ENCODE measurements at places on chromosomes 11 and 22.
A peak's percentile ranks its signal among the peaks of the same experiment; 100 is the strongest.

- H3K4me1 ChIP-seq, result no peaks in the 10 kb centered on the region
- H3K4me3 ChIP-seq, result no peak overlapping the region
- DNase-seq, result no peak
- no peaks in the 10 kb centered on the region for H3K27me3 ChIP-seq
- no peak overlapping the region for H3K27ac ChIP-seq
These were observed 13.8 kb upstream of the PVALB start for GRCh38 chr22:36830601-36831000.

DNA sequence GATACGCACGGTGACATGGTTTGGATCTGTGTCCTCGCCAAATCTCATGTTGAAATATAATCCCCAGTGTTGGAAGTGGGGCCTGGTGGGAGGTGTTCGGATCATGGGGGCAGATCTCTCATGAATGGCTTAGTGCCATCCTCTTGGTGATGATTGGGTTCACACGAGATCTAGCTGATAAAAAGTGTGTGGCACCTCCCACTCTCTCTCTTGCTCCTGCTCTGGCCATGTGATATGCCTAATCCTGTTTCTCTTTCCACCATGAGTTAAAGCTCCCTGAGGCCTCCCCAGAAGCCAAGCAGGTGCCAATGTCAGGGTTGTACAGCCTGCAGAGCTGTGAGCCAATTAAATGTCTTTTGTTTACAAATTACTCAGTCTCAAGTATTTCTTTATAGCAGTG, 303.1 kb upstream of the PLET1 start:
- no peak for DNase-seq
- H3K36me3 ChIP-seq, result no peaks in the 10 kb centered on the region
- H3K4me3 ChIP-seq, result no peak overlapping the region
- H3K27ac ChIP-seq, result no peak overlapping the region
- H3K27me3 ChIP-seq, result no peaks in the 10 kb centered on the region

DNA sequence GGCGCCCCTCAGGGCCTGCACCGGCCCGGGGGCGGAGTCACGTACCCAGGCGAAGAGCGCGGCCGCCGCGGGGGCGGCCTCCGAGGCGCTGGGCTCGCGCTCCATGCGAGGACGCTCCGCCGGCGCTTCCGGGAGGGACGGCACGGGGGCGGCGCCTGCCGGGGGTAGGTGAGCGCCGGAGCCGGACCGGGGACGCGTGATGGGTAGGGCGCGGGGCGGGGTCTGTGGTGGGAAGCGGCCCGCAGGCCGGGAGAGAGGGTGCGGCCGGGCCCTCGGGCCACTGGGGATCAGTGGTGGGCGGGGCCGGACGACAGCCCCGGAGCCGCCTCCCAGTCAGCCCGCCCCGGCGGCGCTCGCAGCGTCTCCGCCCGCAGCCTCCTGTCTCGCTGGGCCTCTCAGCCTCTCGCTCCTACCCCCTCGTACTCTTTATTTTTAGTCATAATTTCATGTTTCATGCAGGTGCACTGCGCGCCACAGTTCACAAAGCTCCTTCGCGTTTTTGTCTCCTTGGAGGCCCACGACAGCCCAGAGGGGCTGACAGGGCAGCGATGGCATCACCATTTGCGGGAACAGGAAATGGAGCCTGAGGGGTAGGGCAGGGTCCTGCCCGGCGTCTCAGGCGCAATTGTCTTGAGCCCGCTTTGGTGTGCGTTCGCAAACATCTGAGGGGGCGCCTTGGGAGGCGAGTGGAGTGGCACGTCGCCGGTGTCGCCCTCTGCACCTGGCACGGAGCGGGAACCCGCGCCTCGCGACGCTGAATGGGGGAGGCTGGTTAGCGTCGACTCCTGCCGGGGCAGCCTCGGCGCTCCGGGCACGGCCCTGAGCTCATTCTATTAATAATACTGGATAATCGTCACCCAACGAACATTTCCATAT, at the start of gene SERGEF:
Gene SERGEF (minus strand): TSS at position 142 of the 876 bp plus-strand sequence. CDS start 37 bp downstream, at position 105.
- H3K4me3 ChIP-seq, result peak within 1 kb of the TSS; percentile 83
- no peaks in the 10 kb centered on the region for H3K27me3 ChIP-seq
- H3K4me1 ChIP-seq, result peaks cover 5% of the 10 kb centered on the region
- no peaks in the 10 kb centered on the region for H3K36me3 ChIP-seq

GRCh38 chr11:83349296-83349695, 63.1 kb upstream of the CCDC90B start:
- H3K27me3 ChIP-seq, result no peaks in the 10 kb centered on the region
- DNase-seq, result no peak
- no peaks in the 10 kb centered on the region for H3K4me1 ChIP-seq
- H3K27ac ChIP-seq, result no peak overlapping the region

DNA sequence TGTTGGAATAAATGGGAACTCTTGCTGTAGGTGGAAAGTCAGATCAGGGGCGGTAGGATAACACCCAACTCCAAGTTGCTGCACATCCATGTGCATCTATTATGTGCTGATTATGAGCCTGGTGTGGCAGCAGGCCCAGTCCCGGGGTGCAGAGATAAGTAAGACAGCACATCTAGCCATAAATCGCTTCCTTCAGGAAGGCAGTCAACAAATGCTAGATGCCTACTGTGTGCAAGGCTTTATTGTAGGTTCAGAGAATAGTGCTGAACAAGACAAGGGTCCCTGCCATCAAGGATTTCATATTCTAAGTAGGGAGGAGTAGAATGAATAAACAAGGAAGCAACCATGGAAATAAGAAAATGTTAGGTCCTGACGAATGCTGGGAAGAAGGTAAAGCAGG, 110.2 kb downstream of the PKNOX2 start:
- H3K27ac ChIP-seq, result no peak overlapping the region
- no peak for DNase-seq
- H3K36me3 ChIP-seq, result no peaks in the 10 kb centered on the region
- H3K4me1 ChIP-seq, result no peaks in the 10 kb centered on the region
- H3K4me3 ChIP-seq, result no peak overlapping the region

- H3K4me3 ChIP-seq, result peak overlapping the region; percentile 58
- H3K27me3 ChIP-seq, result peaks cover 14% of the 10 kb centered on the region
- DNase-seq, result no peak
- H3K27ac ChIP-seq, result no peak overlapping the region
These were observed 732 bp upstream of the SORL1 start for GRCh38 chr11:121451178-121451985.

GRCh38 chr11:106281455-106282173, 204.2 kb downstream of the AASDHPPT start:
- H3K4me1 ChIP-seq, result no peaks in the 10 kb centered on the region
- no peak for DNase-seq
- H3K36me3 ChIP-seq, result no peaks in the 10 kb centered on the region

DNA sequence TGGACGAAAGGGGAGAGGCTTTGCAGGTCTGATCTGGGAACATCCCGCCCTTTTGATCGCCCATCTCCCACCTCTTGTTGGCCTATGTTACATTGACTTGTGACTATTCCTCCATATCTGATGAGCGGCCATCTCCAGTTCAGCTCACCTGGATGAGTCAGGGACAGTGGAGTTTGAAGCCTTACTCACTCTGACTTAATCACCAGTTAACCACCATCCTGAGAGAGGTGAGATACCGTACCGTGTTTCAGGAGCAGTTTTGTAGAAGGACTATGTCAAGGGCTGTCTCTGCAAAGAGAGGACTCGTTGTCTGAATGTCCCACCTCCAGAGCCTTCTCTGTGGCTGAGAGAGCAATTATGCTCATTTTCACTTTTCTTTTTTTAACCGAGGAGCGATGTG, 771.7 kb downstream of the NTM start:
- no peak for DNase-seq
- H3K4me1 ChIP-seq, result no peaks in the 10 kb centered on the region
- no peaks in the 10 kb centered on the region for H3K36me3 ChIP-seq
- H3K27ac ChIP-seq, result no peak overlapping the region
- H3K4me3 ChIP-seq, result no peak overlapping the region

DNA sequence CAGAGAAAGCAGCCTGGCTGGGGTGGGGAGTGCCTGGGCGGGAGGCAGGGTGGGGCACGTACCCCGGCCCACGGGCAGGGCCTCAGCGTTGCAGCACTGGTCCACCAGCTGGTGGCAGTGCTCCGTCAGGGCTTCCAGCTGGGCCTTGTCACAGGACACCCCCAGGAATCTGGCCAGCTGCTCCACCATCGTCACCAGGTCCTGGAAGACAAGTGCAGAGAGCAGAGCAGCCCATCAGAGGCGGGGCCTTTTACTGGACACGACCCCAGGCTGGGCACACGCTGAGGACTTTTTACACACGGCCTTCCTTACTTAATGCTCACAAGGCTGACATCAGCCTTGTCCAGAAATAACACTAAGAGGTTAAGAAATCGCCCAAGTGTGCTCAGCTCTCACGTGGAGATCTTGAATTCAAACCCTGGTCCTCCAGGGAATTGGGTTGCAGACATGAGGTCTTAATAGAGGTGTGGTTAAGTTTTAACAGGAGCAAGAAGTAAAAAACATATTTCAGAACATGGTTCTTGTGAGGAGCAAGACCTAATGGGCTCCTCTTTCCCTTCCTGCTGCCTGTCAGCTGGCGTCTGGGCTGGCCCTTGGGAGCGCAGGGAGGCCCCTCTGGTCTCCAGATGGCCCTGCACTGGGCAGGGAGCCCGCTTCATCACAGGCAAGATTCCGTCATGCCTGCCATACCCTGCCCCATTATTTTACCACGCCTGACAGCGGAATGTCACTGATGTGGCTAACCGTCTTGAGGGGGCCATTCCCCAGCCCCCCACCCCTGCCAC, 17.1 kb upstream of the EFCAB6 start:
- H3K27ac ChIP-seq, result no peak overlapping the region
- no peak overlapping the region for H3K4me3 ChIP-seq
- DNase-seq, result no peak
- H3K4me1 ChIP-seq, result no peaks in the 10 kb centered on the region

DNA sequence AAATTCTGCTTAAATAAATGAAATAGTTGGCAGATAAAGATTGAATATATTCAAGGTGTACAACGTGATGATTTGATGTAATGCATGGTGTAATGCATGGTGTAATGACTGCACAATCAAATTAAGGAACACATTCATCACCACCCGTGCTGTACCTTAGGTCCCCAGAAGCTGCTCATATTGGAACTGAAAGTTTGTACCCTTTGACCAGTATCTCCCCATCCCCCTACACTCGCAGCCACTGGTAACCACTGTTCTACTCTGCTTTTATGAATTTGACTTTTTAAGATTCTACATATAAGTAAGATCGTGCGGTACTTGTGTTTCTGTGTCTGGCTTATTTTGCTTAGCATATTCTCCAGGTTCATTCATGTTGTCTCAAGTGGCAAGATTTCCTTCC, 445.8 kb downstream of the OPCML start:
- no peaks in the 10 kb centered on the region for H3K36me3 ChIP-seq
- H3K4me3 ChIP-seq, result no peak overlapping the region
- H3K4me1 ChIP-seq, result no peaks in the 10 kb centered on the region

- H3K36me3 ChIP-seq, result no peaks in the 10 kb centered on the region
- H3K4me3 ChIP-seq, result no peak overlapping the region
- no peak for DNase-seq
- no peaks in the 10 kb centered on the region for H3K4me1 ChIP-seq
- H3K27me3 ChIP-seq, result no peaks in the 10 kb centered on the region
These were observed 674.4 kb downstream of the CNTN5 start for GRCh38 chr11:99695106-99695505.

DNA sequence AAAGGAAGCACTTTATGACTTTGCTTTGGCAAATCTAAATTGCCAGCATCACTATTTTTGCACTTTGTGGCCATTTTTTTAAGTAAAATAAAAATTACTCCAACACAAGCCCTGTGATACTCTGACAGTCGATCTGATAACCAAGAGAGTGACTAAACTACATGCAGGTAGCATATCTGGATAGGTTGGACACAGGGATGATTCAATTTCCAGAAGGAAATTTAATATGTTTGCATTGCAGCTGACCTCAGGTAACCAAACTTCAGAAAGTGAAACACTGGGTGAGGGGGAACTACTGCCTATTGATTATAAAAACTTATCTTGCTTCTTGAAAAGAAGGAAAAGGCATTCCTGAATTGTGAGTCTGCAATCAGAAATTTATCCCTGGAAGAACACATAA, 13.9 kb downstream of the OR5B3 start:
- no peaks in the 10 kb centered on the region for H3K4me1 ChIP-seq
- DNase-seq, result no peak
- H3K4me3 ChIP-seq, result no peak overlapping the region
- H3K27me3 ChIP-seq, result no peaks in the 10 kb centered on the region
- H3K27ac ChIP-seq, result no peak overlapping the region

DNA sequence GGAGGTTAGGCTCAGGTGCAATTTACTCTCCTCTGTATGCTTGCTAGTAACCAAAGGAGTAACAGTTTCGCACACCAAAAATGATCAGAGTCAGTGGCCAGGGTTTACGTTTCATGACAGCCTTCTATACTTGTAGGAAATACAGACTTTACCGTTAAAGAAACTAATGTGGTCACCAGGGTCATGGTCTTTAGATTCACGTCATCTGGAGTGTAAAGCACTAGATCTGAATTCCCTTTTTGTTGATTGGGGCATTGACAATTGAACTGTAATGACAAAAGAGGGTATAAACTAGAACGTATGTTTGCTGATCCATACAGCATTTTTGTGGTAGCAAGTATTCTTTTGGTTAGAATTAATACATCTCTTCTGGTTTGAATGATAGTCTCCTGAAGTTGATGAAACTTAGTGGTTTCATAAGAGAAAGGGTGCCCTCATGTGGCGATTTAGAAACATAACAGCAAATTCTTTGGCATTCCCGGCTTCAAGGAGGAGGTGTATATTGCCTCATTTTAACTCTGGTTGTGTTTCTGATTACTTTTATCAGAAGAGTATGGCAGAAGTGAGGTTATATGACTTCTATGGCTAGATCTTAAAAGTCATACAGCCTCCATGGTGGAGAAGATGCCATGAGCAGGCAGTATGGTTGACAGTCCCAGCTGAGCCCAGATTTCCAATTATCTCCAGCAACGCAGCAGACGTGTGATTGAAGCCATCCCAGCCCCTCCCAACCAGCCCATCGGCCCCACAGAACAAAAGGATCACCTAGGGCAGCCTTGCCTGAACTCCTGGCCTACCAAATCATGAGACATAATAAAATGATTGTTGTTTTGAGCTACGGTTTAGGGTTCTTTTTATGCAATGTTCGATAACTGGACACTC, 35.1 kb downstream of the MMP7 start:
- no peaks in the 10 kb centered on the region for H3K27me3 ChIP-seq
- H3K27ac ChIP-seq, result no peak overlapping the region
- H3K36me3 ChIP-seq, result no peaks in the 10 kb centered on the region
- H3K4me1 ChIP-seq, result no peaks in the 10 kb centered on the region

GRCh38 chr11:114147375-114148012, 88.0 kb downstream of the ZBTB16 start:
- H3K36me3 ChIP-seq, result no peaks in the 10 kb centered on the region
- H3K4me1 ChIP-seq, result no peaks in the 10 kb centered on the region
- no peak for DNase-seq
- no peaks in the 10 kb centered on the region for H3K27me3 ChIP-seq
